ENCODE measurements at places on chromosomes 12 and 14.

GRCh38 chr12:67430708-67431335, 161.7 kb downstream of the CAND1 start:
- no peak for DNase-seq

DNA sequence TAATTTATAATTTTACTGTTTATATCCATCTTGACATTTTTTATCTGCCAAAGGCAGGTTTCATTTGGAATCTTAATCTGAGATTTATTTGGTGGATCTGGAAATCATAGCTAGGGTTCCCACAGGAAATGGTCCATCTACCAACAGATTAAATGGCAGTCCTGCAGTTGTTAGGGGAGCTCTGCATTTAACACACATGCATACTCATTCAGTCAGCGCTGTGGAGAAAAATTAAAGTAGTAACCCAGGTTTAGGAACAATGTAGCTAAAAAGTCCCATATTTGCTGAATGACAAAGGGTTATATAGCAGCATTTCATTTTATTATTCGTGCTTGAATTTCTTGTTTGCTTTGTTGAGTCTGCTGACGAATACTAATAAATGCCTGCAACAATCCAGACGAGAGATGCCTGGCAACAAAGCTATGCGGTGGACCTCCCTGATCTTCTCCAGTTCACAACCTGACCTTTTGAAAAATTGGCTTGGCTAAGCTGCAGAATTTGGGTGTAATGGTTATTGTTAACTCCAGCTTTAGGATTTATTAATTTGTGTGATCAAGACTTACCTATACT, 59.8 kb downstream of the MIPOL1 start:
- DNase-seq: peak; percentile 17

GRCh38 chr12:58171914-58172313, 230.5 kb downstream of the ATP23 start:
- no peak for DNase-seq

- no peak for DNase-seq
These were observed 3.5 kb downstream of the RAB15 start for GRCh38 chr14:64968651-64969050.

GRCh38 chr14:60116181-60116580, 24.5 kb downstream of the PCNX4 start:
- no peak for DNase-seq

DNA sequence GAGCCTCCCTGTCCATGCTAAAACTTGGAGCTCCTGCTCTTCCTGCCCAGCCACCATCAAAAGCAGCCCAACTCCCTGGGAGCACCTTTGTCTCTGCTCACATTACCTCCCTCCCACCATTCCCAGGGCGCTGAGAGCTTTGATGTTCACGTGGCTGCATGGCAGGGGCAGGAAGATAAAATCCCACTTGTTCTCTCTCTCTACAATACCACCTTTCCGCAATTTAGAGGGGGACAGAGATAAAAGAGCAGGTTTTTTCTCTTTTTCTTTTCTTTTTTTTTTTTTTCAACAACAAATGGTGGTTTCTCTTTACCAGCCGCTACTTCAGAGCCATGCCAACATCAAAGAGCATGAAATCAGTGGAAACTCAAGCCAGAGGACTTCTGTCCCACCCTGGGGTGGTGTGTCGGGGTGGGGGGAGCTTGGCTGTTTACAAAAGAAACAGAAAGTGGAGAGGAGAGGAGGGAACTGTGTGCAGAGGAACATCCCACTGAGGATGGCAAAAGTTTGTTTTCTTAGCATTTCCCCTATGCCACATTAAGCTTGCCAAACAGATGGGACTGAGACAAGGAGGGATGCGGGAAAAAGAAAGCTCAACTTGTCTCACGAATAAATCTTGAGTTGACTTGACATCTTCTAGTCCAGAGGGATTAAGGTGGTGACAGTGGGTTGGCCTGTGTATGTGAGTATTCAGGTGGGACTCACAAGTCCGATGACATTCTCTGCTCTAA, 103.7 kb upstream of the NUDT4 start:
- DNase-seq: no peak

- no peak for DNase-seq
These were observed 79.1 kb downstream of the OTX2 start for GRCh38 chr14:56731187-56731586.

- DNase-seq: no peak
These were observed 1093.3 kb downstream of the SLC16A7 start for GRCh38 chr12:60689137-60689536.

DNA sequence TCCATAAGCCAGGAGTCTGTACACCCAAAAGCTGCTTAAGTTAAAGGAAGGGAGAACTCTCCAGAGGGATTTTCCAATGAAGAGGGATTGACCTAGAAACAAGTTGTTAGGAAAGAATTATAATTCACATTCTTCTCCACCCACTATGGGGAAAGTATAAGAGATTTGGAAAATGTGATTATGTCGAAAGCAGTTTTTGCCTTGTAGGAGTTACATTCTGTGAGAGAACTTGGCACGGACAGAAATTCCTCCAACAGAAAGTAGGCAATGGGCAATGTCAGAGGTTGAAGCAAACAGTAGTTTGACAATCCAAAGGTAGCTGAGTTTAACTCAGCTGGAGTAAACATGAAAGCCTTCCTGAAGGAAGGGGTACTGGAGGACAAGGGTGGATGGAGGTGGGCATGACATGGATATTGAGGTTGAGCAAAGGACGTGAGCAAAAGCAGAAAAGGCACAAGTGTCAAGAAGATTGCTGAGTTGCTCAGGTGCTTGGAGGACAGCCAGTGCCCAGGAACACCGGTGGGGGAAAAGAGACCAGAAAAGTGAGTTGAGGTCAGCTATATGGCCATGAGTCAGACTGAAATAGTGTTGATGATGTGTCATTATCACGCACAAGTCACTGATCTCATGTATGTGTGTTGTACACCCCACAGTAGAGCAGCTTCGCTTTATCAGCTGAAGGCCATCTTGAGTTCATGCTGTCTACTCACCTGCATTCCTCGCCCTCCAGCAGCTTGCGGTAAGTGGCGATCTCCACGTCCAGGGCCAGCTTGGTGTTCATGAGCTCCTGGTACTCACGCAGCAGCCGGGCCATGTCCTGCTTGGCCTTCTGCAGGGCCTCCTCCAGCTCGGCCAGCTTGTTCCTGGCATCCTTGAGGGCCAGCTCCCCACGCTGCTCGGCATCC, 4.0 kb downstream of the KRT5 start:
- DNase-seq: no peak

DNA sequence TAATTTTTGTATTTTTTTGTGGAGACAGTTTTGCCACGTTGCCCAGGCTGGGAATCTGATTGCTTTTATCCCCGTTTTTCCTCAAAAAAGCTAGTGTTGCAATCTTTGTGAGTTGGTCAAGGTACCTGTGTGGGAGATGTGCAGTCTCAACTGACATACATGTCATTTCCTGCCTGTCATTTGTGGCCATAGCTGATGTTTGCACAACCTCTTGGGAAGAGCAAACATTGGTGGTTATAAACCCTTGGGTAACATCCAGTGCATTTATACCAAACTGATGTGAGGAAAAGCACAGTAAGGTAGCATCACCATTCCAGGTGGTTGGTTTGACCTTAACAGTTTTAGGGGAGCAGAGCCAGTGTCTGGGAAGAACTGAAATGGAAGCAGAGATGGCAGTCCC, 54.7 kb downstream of the ATG14 start:
- DNase-seq: no peak

DNA sequence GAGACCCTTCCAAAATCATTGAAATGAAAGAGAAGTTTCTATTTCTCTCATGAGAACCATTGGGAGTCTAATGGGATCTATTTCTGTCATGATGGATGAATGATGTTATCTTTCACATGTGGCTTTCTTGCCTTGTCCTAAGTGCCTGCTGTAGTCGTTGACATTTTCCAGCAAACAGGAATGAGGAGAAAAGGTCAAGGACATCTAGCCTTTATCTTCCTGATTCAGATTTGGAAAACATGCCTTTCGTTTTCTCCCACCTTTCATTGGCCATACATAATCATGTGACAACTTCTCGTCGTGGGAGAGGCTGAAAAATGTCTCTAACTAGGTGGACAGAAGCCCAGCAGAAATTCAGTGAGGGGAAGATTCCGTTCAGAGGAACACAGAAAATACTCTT, 94.5 kb downstream of the PCNX1 start:
- DNase-seq: no peak

- DNase-seq: no peak
These were observed 14.3 kb downstream of the FAM181A start for GRCh38 chr14:93941293-93941910.

DNA sequence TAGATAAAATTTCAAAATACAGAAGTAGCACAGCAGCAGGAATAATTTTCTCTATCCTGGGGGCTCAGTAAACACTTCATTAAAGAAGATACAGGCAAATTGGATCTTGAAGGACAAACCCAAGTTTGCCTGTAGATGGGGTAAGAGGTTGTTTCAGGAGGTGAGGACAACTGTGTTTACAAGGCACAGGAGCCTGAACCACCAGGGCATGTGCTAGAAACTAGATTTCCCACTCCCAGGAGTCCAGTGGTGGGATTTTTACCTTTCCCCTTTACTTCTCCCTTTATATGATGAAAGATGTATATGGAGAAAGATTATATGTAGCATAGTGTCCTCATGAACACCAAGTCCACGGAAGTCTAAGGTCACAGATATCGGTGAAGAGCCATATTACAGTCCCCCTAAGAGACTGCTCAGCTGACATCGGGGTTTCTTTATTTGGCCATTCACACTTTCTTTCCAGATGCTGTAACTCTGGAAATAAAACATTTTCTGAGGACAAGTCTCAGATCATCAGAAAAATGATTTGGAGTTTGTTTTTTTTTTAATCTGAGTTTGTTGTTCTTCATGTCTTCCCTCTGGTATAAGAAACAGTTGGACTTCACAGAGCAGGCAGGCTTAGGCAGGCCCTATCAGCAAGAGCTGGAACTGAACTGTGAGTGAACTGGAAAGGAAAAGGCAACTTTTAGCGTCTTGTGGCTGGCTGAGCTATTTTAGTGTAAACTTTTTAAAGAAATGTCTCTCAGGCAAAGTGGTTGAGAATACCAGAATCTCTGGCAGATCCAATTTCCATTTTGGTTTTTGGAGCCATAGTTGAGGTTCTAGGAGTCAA, 8.0 kb upstream of the EVL start:
- no peak for DNase-seq

GRCh38 chr14:30445011-30445793, 113.8 kb upstream of the G2E3 start:
- DNase-seq: no peak

DNA sequence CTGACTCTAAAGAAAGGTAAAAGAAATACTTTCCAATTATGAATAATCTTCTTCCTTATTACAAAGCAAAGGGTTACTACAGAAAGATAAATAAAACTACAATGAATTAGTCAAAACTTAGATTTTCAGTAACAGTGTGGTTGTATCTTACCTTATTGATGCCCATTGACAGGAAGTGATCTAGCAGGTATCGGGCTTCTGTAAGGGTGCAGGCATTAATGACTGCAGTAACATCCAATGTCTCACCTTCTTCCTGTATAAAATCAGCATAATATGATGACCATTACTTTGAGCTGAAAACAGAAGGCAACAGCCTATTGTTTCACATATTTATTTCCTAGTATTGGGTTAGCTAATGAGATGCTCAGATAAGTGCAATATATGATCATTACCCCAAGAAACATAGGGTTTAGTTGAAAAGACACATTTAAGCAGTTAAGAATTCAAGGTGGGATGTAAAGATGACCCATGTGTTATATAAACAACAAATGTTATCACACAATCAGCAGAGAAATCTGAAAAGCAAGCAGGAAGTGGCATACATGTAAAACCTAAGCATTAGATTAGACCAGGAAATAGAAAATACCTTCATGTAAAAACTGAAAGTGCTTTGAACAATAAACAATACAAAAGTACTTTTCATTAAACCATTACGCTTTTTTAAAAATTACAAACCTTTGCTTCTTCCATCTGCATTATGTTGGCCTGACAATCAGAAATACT, 111.2 kb downstream of the KIF21A start:
- no peak for DNase-seq

GRCh38 chr12:10408842-10409241, 715 bp downstream of the KLRC4 start:
- no peak for DNase-seq

- DNase-seq: no peak
These were observed 260.8 kb downstream of the KTN1 start for GRCh38 chr14:55840821-55841220.

DNA sequence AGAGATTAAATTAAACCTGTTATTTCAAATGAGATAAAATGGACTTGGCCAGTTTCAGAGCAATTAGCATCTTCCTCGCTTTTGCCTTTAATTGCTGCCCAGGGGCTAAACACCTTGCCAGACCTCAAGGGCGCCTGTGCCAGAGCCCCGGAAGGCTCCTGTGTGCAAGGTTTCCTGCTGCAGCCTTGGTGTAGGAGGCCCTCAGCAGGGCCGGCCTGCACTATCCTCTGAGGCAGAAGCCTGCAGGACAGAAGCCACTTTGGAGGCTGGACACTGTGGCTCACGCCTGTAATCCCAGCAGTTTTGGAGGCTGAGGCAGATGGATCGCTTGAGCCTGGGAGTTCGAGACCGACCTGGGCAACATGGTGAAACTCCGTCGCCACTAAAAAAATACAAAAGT, 150.4 kb downstream of the CALM1 start:
- DNase-seq: no peak

- peak; percentile 50 for DNase-seq
These were observed 1.2 kb downstream of the PAWR start for GRCh38 chr12:79689477-79690141.

GRCh38 chr14:88256997-88257950, 65.8 kb downstream of the KCNK10 start:
- no peak for DNase-seq
